IgD-negative memory B cell (primary cell): ENCODE measurements at places on chromosomes 12 and 14. TPM values are rescaled to one million over a fixed set of nuclear protein-coding genes. Genes with fewer than 3 reads are reported as not detected.

The DEPDC4 gene
- 0.86 TPM for polyA plus RNA-seq

The RPGRIP1 gene
- 0.14 TPM for polyA plus RNA-seq

The BEGAIN gene
- polyA plus RNA-seq = 0.91 TPM

The GLI1 gene
- polyA plus RNA-seq = 0.18 TPM

The POU6F1 gene
- 3.2 TPM for polyA plus RNA-seq

The KIF26A gene
- not detected for polyA plus RNA-seq

The MSI1 gene
- polyA plus RNA-seq = not detected

The SRRM4 gene
- polyA plus RNA-seq = not detected

The TEX22 gene
- polyA plus RNA-seq = 1.0 TPM

The OGFOD2 gene
- polyA plus RNA-seq = 20.2 TPM
